ENCODE measurements at places on chromosomes 7 and 10. TPM values are rescaled to one million over a fixed set of nuclear protein-coding genes. Genes with fewer than 3 reads are reported as not detected.
A peak's percentile ranks its signal among the peaks of the same experiment; 100 is the strongest.

- peaks cover 2% of the 10 kb centered on the region for H3K36me3 ChIP-seq
- H3K4me1 ChIP-seq = peaks cover 17% of the 10 kb centered on the region
- H3K27ac ChIP-seq = peak overlapping the region; percentile 8
These were observed 57.9 kb downstream of the ZNF467 start for GRCh38 chr7:149715476-149715875.

DNA sequence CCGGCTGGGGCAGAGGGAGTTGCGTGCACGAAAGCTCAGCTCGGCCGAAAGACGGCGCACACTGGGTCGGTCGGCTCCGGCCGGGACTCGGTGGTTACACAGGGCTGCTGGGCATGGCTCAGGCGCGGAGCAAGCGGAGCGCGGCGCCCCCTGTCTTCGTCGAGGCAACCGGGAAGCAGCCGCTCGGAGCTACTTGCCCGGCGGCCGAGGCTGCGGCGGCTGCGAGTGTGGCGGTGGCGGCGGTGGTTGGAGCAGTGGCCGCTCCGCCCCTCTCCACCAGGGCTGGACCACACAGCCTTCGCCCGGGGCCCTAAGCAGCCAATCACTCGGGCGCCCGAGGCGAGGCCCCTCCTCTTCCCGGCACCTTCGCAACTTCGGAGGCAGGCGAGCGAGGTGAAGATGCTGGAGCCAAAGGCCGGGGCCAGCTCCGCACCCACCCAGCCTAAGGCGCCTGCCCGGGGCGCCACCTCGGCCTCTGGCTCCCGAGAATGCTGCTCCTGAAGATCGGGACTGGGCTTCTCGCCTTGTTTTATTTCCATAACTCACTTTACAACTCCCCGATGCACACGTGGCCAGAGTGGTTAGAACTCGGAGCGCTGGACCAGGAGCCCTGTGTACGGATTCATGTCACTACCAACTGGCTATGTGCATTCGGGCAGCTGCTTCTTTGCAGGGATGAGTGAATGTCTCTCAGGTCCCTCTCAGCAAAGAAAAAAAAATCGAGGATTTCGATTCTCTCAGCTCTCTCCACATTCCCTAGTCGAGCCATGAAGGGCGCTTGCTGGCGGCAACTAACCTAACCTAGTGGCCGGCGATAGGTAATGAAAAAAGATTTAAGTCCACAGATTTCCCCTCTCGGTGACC, at the start of gene TLL2:
Gene TLL2 (minus strand): TSS at position 229 of the 864 bp plus-strand sequence. CDS start 241 bp downstream, outside the sequence.
- peak; percentile 93 for DNase-seq
- peaks cover 32% of the 10 kb centered on the region for H3K4me1 ChIP-seq
- H3K4me3 ChIP-seq = peak within 1 kb of the TSS; percentile 46
- peak within 1 kb of the TSS; percentile 37 for H3K27ac ChIP-seq
- H3K36me3 ChIP-seq = no peaks in the 10 kb centered on the region
- H3K27me3 ChIP-seq = peaks cover 20% of the 10 kb centered on the region

HSPA12A gene
- 11.0 TPM for total RNA-seq

GRCh38 chr7:16801111-16801542, 3.7 kb downstream of the AGR2 start:
- H3K4me1 ChIP-seq = no peaks in the 10 kb centered on the region
- H3K27me3 ChIP-seq = no peaks in the 10 kb centered on the region
- no peak overlapping the region for H3K27ac ChIP-seq
- H3K36me3 ChIP-seq = no peaks in the 10 kb centered on the region

DNA sequence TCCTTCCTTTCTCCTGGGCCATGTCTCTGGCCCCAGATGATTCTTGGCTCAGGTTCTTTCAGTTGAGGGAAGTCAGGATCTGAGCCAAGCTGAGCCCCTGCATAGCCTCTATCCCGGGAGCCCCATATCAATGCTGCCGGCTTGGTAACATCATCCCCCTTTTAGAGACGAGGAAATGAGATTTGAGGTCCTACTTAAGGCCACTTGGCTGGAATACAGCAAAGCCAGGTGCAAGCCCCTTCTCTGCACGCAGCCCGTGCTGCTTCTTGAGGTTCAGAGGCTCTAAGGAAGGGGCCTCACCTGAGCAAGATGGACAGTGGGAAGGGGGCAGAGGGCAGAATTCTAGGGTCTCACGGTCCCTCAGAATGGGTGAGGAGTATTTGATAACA, 2.4 kb upstream of the IRF5 start:
- peaks cover 75% of the 10 kb centered on the region for H3K4me1 ChIP-seq
- H3K27ac ChIP-seq = peak overlapping the region; percentile 62
- DNase-seq = no peak
- no peaks in the 10 kb centered on the region for H3K36me3 ChIP-seq
- peaks cover 32% of the 10 kb centered on the region for H3K27me3 ChIP-seq

DNA sequence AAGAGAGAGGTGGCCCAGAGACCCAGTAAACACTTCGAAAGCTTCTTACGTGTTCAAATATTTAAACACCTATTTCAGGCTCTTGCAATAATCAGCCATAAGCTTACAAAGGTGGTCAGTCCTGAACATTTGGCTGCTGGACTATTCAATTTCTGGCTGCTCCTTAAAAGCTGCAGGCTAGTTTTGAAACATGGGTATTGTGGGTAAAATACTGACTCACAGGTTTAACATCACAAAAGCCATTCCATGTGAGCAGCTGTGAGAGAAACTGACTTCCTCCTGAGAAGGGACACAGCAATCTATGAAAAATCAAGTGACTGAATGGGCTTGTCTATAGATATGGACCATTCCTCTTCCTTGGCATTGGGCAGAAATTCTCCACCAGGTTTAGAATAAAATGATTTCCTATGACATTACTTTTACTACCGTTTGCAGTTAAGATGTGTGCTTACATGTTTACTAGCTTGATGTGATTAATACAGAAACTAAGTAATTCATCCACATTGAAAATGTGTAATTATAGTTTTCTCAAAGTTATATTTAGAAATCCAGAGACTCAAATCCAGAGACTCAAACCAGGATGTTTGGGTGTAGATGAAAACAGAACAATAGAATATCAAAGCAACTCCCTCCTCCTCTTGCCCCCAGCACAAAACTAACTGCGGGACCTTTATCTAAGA, 252.3 kb downstream of the GATA3 start:
- no peaks in the 10 kb centered on the region for H3K27me3 ChIP-seq
- H3K4me1 ChIP-seq = no peaks in the 10 kb centered on the region
- H3K4me3 ChIP-seq = no peak overlapping the region
- H3K27ac ChIP-seq = no peak overlapping the region
- DNase-seq = no peak

DNA sequence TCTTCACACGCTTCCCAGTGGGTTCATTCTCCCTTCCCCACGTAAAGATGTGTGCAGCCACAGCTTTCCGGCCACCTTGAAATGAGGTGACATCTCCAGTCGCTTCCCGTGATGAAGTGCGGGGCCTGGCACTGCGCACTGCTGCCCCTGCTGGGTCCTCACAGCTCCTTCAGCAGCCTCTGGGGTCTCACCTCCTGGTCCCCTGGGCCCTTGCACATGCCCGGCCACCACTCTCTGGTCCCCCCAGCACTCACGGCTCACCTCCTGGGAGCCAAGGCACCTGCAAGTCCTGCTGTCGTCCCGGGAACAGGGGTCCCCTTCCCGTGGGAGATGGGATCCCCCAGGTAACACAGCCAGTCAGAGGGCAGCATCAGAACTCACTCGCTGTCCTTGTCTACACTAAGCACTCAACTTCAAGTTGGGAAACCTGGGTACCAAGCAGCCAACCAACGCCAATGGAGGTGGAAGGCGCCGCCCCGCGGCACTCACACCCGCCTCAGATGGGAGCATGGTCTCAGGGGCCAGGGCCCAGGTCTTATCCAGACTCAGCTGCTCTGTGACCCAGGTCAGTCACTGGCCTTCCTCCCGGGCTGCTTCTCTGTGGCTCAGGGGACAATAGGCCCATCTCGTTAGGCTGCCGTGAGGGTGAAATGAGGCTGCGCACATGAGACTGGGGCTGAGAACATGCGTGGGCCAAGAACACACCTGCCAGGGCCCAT, 176.2 kb downstream of the PTPRN2 start:
- no peaks in the 10 kb centered on the region for H3K4me1 ChIP-seq
- no peaks in the 10 kb centered on the region for H3K36me3 ChIP-seq
- H3K27ac ChIP-seq = no peak overlapping the region
- H3K4me3 ChIP-seq = no peak overlapping the region

HELLS gene
- total RNA-seq = 12.3 TPM

ABCB8 gene
- total RNA-seq = 42.6 TPM

- no peak overlapping the region for H3K27ac ChIP-seq
- no peaks in the 10 kb centered on the region for H3K27me3 ChIP-seq
- no peak overlapping the region for H3K4me3 ChIP-seq
- no peaks in the 10 kb centered on the region for H3K36me3 ChIP-seq
- no peak for DNase-seq
These were observed 638.9 kb upstream of the FZD8 start for GRCh38 chr10:36280890-36281499.

DNA sequence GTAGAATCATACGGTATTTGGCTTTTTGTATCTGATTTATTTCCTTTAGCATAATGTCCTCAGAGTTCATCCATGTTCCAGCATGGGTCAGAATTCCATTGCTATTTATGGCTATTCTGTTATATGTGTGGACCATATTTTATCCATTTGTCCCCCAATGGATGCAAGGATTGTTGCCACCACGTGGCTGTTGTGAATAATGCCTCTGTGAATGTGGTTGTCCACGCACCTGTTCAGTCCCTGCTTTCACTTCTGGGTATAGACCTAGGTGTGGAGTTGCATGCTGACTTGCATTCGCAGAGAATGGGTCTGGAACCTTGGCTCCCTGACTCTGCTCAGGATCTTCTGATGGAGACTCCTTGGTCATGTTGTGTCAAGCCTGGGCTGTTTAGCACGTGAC, 199.9 kb downstream of the CAMK1D start:
- no peak overlapping the region for H3K27ac ChIP-seq
- peaks cover 15% of the 10 kb centered on the region for H3K36me3 ChIP-seq
- H3K27me3 ChIP-seq = no peaks in the 10 kb centered on the region
- H3K4me1 ChIP-seq = no peaks in the 10 kb centered on the region
- no peak overlapping the region for H3K4me3 ChIP-seq

GRCh38 chr10:65708057-65708456, 1217.8 kb upstream of the LRRTM3 start:
- no peaks in the 10 kb centered on the region for H3K27me3 ChIP-seq
- H3K4me1 ChIP-seq = no peaks in the 10 kb centered on the region
- H3K27ac ChIP-seq = no peak overlapping the region
- DNase-seq = no peak
- H3K4me3 ChIP-seq = no peak overlapping the region

DNA sequence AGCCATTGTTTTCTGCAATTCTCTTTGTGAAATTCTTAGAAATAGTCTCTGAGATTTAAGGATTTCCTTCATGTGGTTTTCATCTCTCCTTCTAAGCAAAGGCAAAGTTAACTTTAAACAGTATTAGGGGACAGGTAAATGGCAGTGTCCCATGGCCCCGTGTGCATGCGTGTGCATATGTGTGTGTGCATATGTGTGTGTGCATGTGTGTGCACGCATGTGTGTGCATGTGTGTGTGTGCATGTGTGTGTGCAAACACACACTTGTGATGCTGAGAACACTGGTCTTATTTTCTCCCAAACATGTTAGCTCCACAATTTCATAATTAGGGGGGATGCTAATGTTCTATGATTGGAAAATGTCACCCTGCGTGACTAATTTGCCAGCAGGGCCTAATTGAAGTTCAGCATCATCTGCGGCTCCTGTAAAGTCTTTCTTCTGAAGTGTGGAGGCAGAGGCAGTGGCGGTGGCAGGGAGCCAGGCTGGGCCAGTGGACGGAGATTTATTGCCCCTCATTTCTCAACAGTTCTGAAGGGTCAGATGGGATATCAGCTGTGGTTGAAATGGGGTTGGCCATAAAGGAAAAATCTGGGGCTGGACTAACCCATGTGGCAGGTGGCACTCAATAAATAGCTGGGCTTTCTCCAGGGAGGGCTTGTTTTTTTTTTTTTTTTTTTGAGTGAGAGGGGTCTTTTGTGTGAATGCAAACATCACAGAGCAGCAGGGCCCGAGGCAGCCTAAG, 289.3 kb upstream of the PODXL start:
- H3K4me1 ChIP-seq = no peaks in the 10 kb centered on the region
- H3K27ac ChIP-seq = no peak overlapping the region
- H3K4me3 ChIP-seq = no peak overlapping the region
- H3K36me3 ChIP-seq = no peaks in the 10 kb centered on the region

GRCh38 chr10:128420623-128421022, 294.4 kb upstream of the MKI67 start:
- no peak overlapping the region for H3K4me3 ChIP-seq
- no peak overlapping the region for H3K27ac ChIP-seq
- no peak for DNase-seq
- no peaks in the 10 kb centered on the region for H3K36me3 ChIP-seq
- no peaks in the 10 kb centered on the region for H3K27me3 ChIP-seq
- no peaks in the 10 kb centered on the region for H3K4me1 ChIP-seq

DNA sequence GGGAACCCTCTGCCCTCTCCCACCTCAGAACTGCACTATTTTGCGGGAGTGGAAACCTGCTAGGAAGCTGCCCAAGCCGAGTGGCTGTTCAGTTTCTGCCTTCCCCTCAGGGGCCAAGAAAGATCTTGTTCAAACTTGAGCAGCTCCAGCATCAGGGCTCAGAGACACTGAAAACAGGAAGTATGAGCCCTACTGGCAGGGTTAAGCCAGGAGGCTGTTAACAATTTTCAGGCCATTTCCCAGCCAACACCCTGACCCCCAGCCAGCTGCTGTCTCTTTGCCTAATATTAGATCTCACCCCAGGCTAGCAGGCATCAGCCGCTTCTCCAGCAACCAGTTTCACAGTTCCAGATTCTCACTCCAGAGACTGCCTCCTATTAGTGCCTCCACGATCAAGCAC, 9.2 kb downstream of the PLAU start:
- H3K27me3 ChIP-seq = no peaks in the 10 kb centered on the region
- peaks cover 7% of the 10 kb centered on the region for H3K4me1 ChIP-seq
- DNase-seq = no peak
- H3K4me3 ChIP-seq = no peak overlapping the region
- no peaks in the 10 kb centered on the region for H3K36me3 ChIP-seq

DNA sequence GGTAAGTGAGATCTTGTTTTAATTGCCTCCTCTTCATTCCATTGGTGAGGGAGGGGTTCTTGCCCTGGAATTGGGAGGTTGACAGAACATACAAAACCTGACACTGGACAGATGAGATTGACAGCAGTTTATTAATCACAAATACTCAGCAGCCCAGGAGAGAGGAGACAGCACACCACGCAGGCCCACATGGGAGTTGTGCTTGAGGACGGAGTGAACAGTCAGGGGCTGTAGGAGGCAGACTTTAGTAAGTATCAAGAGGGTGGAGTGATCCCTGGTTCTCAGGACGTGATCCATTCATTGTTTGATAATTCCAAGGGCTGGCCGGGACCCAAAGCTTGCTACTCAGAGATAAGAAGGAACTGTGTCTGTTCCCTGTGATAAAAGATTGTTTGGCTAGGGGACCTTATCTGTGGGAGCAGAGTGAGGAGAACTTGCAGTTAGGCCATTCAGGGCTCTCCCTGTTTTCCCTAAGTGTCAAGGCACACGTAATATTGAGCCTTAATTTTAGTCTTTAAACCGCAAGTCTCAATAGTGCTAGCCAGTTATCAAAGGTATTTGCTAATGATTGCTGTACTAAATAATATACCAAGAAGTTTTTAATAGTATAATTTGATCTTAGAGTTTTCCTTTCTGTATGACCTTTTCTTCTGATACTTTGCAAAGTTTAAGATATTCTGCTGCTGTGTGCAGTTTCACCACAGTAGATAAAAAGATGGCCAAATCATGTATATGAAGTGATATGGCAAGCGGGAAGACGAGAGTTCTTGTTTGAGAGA, 14.5 kb downstream of the CAPZA2 start:
- peaks cover 96% of the 10 kb centered on the region for H3K4me1 ChIP-seq
- peak overlapping the region; percentile 68 for H3K27ac ChIP-seq
